ENCODE measurements at places on chromosomes 11 and 22.

GRCh38 chr11:68146704-68147474, 25.7 kb upstream of the CHKA start:
- DNase-seq, result no peak

GRCh38 chr11:112249871-112250610, 10.6 kb downstream of the PLET1 start:
- no peak for DNase-seq

GRCh38 chr22:23008896-23009295, 61.4 kb upstream of the GNAZ start:
- no peak for DNase-seq

DNA sequence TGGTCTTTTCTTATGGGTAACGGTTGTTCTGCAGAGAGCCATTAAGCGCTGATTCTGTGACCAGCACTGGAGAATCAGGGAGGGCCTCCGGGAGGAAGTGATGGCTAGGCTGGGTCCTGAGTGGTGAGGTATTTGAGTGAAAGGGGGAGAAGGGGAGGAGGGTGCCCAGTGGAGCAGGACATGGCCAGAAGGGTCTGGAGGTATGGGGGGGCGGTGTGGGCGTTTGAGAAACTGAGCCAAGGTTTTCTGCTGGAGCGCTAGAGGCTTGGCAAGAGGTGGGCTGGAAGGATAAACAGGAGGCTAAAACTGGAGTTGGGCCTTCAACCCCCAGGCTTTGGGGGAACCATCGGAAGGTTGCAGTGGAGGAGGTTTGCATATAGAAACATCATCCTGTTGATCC, 72.5 kb downstream of the FBLN1 start:
- DNase-seq, result no peak

DNA sequence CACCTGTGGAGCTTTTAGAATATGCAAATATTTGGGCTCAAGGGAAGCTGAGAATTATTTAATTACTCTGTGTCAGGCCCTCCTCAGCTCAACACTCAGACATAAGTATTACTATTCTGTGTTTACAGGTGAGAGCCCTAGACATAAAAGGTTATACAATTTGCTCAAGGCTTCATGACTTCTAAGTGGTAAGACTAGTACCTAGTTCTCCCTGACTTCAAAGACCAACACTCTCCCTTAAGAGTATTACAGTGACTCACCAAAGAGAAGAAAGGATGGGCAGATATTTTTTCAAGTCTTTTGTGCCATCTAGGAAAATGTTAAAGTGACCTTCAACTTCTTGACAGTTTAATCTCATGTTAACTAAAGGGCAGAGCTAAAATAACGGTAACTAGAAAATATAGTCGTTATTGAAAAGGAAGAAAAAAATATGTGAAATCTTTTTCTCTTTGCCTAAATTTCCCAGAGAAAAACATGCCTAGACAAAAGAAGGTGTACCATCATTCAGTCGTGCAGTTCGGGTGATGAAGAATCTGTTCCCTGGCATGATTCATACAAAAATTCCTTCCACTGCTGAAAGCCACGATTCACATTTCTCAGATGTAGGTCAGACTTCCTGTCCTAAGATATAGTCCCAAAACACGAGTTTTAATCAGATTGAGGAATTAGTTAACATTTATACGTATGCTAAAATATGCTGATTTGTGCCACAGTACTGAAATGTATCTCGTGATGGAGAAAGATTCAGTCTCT, 849.1 kb upstream of the API5 start:
- DNase-seq, result no peak

Measured in activated CD4-positive, alpha-beta T cell treated with anti-CD3 and anti-CD28 coated beads, Interleukin-2, Interleukin-6, amounts not matched to agents 100 ng/mL and 50 ng/mL, durations not matched to agents 16 hours and 8 hours (primary cell).